ENCODE measurements at places on chromosomes 7 and 10.

DNA sequence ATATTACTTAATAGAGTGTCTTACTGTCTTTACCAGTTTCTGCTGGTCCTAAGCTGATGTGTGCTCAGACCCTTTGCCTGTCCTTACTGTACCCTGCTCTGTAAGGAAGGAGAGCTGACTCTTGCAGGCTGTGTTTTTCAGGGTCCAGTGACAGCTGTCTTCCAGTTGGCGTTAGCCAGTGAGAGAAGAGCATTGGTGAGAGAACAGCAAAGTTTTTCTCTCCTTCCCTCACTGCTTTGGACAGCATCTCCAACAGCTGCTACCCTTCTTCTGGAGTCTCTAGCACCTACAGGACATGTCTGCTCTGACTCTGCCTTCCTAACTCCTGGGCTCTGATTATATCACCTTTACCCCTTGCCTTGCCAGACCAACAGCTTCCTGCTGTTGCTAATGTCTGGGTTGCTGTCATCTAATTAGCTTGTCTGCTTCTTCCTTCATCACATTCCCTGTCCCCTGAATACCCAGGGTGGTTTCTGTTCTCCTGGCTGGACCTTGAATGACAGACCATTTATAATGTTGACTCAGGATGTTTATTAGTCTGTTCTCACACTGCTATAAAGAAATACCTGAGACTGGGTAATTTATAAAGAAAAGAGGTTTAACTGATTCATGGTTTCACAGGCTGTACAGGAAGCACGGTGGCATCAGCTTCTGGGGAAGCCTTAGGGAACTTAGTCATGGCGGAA lies 23.5 kb upstream of the PANK1 start:
- DNase-seq: no peak

GRCh38 chr10:2817940-2818636 lies 249.3 kb upstream of the PFKP start:
- DNase-seq: no peak

GRCh38 chr7:105202616-105203015 lies 186.1 kb downstream of the SRPK2 start:
- no peak for DNase-seq

DNA sequence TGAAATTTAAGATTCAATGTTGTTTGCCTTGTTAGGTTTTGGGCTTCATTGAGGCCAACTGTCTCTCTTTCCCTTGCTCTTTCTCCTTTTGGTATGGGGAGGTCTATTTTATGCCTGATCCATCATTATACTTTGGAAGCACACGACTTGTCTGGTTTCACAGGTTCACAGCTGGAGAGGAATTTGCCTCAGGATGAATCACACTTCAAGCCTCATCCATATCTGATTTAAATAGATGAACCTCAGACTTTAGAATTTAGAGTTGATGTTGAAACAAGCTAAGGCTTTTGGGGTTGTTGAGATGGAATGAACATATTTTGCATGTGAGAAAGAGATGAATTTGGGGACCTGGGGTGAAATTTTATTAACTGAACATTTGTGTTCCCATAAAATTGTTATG lies 150.5 kb upstream of the IGFBP3 start:
- DNase-seq: no peak

GRCh38 chr10:73246646-73247508 lies at the start of gene DNAJC9:
Gene DNAJC9 (minus strand): TSS chr10:73247255. CDS start chr10:73247189, 66 bp downstream.
- DNase-seq: peak; percentile 96

DNA sequence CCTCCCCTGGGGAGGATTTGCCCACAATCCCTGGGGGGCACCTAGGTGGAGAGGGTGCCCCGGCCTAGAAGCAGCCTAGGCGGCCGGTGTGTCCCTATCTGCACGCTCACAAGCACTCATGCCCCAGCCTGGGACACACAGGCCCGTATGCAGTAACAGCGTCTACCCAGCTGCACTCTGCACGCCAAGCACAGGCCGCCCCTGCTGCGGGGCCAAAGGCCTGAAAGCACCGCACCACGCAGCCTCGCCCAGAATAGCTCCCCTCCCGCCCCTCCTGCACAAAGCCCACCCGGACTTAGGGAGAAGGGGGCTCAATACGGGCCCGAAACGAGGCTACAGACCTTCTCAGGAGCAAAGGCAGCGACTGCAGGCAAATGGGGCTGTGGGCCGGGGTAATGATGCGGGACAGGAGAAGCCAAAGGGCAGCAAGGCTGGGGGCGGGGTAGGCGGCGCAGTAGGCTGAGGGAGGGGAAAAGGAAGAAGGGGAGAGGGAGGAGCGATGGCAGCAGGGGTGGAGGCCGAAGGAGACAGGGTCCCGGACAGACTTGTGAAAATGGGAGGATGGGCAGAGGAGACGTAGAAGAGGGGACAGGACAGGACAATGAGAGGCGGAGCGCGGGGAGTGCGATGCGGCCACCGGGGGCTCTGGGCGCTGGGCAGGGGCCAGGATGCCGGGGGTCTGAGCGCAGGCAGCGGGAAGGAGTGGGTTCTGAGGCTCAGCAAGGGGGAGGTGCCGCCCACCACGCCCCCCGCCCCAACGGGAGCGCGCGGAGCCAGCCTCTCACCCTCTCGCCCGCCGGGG lies 544 bp downstream of the GPRIN2 start:
- no peak for DNase-seq

GRCh38 chr7:66682350-66683093 lies 53.8 kb downstream of the KCTD7 start:
- peak; percentile 9 for DNase-seq

GRCh38 chr10:108709927-108710722 lies 1213.2 kb downstream of the XPNPEP1 start:
- no peak for DNase-seq

GRCh38 chr10:9305018-9305655 lies 1250.6 kb downstream of the GATA3 start:
- no peak for DNase-seq

Measured in stimulated activated CD4-positive, alpha-beta T cell treated with anti-CD3 and anti-CD28 coated beads, Interleukin-12 subunit alpha, Interleukin-12 subunit beta, amount 100 ng/mL, for 24 hours (primary cell).